ENCODE measurements at places on chromosomes 6 and 20.

GRCh38 chr20:8389381-8390036 is 257.4 kb downstream of the PLCB1 start:
- no peak for DNase-seq

DNA sequence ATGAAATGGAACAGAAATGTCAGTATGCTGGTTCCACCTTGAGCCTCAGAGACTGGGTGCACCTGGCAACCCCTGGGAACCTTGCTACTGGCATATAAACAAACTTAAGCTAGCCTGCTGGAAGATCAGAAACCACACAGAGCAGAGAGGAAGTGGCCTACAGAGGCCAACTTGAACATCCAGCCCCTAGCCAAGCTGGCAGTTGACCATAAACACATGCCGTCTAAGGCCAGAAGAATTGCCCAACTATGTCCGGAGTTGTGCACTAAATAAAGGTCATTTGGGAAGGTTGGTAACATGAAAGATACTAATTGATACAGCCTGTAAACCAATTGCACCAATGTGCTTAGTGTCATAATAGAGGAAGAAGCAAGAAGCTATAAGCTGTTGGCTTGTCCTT is 266.6 kb upstream of the BTBD3 start:
- no peak for DNase-seq

DNA sequence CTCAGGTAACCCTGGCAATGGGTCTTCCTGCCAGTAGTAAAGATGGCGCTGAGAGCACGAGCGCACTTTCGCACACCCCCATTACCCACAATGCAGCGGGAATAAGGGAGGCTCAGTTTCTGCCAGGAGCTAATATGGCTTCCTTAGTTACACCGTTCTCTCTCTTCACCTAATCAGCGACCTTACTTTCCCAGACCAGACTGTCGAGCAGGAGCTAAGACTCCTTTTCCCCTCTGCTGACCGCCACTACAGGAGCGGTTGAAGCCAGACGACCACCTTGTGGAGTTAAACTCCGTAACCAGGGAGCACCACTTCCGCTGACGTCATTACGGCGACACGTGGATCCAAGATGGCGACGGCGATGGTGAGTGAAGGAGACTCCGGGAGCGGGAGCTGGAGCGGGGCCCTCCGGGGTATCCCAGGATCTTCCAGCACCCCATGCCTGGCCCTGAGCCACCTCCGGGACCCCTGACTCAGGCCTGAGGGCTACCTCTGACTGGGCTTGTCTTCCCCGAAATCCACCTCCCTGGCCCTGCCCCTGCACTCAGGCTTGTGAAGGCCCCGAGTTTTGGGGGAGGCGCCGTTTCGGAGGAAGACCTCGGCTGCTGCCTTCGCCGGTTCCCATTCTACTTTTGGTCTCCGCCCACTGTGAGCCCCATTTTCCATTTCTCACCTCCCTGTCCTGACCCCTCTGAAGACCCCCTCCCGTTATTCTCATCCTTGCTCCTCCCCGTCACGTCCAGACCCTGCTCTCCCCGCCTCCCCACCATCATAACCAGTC is at the start of gene TM9SF4:
Gene TM9SF4, plus strand, starts transcription at position 323 of the 781 bp plus-strand sequence. Its CDS starts 27 bp downstream, at position 350.
- peak; percentile 78 for DNase-seq

GRCh38 chr20:13149371-13150105 is 71.5 kb upstream of the ISM1 start:
- no peak for DNase-seq

DNA sequence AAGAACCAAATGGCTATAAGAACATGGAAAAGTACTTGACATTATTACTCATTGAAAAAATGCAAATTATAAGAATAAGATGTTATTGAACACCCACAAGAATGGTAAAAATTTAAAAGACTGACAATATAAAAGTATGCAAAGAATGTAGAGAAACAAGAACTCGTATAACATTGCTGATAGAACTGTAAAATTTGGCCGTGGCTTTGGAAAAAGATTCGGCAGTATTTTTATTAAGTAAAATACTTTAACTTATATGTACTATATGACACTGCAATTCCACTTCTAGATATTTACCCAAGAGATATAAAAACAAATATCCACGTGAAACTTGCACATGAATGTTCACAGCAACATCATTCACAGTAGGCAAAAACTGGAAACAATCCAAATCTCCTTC is 239.2 kb downstream of the TPBG start:
- no peak for DNase-seq

DNA sequence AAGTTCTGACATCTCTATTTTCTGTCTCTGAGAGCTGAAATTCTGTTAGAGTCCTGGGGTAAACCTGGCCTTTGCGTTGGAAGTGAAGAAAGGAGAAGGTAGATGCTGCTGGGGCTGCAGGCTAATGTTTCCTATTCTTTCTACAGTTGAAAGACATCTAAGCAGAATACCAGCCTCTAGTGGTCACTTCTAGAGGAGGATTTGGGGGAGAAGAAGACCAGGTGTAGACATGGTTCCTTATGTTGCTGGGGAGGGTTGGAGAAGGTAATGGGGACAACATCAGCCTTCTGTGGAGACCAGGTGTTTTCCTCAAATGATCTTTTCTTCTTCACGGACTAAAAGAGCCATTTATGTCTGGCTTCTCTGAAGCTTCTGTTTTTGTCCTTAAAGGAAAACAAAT is 62.6 kb downstream of the BTBD3 start:
- no peak for DNase-seq

GRCh38 chr6:154872542-154873114 is 122.5 kb upstream of the TIAM2 start:
- DNase-seq = no peak

DNA sequence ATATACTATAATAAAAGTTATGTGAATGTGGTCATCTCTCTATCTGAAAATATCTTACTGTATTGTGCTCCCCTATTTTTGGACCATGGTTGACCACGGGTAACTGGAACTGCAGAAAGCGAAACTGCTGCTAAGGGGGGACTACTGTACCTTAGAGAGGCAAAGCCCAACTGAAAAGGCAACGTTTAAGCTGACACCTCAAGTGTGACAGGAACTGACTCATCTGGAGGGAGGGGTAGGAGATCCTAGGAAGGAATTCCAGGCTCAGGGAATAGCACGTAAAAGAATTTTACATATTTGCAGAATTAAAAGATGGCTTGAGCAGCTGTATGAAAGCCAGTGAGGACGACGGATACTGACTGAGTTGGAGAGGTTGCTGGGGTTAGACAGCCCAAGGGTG is 34.8 kb downstream of the ELOVL2 start:
- DNase-seq = no peak

GRCh38 chr6:55726144-55726543 is 147.2 kb upstream of the HMGCLL1 start:
- no peak for DNase-seq

- DNase-seq = no peak
Observed at GRCh38 chr6:52201046-52201445, 14.9 kb downstream of the IL17A start.

DNA sequence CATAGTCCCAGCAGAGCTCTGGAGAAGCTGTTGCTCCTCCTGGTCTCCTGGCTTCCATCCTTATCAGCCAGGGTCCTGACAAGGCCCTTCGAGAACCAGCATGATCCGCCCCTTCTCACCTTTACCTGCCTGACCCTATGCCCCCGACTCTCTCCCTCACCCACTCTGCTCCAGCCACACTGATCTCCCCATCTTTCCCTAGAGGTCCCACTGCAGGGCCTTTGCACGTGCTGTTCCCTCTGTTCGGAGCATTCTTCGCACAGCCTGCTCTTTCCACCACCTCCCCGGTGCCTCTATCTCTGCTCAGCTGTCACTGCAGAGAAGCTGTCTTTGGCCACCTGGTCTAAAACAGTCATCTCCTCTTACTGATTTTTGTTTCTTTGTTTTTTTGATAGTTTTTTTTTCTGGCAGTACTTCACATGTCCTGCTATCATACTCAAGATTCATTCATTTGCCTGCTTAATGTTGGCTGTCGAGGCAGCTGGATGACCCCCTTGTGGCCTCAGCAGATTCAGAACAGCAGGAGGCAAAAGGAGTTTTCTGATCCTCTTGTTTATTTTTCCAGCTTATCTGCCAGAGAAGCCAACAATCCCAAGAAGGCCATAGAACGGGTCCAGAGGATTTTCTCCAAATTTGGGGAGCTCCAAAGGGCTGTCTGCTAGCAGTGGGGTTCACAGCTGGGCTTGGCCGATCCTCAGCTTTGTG is 1.6 kb upstream of the PTGIS start:
- DNase-seq = no peak

GRCh38 chr6:12750416-12750815 is 33.8 kb downstream of the PHACTR1 start:
- no peak for DNase-seq

GRCh38 chr6:154030646-154031045 is 8.4 kb upstream of the OPRM1 start:
- DNase-seq = no peak

- peak; percentile 8 for DNase-seq
Observed at GRCh38 chr20:1108437-1108920, 9.9 kb upstream of the PSMF1 start.

DNA sequence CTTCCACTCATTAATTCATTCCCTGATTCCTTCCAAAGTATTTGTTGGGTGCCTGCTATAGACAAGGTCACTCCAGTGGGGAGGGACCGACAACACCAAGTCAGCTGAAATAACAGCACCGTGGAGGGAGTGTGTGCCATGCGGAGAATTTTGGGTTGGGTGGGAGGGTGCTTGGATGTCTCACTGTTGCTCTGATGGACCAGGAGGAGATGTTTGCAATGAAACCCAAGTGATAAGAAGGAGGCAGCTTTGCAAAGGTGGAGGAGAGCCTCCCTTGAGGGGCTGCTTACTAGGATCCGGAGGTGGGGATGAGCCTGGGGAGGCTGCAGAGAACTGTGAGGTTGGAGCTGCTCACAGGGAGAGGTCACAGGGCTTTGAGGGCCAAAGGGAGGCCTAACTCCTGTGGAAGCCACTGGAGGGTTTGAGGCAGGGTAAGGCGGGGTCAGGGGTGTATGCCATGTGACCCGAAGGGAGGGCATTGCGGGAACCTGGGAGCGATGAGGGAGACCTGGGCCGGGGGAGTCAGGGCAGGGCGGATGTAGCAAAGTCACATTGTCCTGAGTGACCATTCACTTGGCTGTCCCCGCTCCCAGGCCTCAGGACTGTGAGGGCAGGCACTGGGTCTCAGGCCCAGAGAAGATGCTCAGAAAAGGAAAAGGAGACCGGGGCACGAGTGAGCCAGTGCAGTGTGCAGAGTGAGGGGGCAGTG is 124.5 kb downstream of the PHACTR3 start:
- no peak for DNase-seq

GRCh38 chr6:112007805-112008204 is 46.1 kb upstream of the CCN6 start:
- no peak for DNase-seq

GRCh38 chr6:136716917-136717715 is 75.2 kb downstream of the MAP3K5 start:
- no peak for DNase-seq

DNA sequence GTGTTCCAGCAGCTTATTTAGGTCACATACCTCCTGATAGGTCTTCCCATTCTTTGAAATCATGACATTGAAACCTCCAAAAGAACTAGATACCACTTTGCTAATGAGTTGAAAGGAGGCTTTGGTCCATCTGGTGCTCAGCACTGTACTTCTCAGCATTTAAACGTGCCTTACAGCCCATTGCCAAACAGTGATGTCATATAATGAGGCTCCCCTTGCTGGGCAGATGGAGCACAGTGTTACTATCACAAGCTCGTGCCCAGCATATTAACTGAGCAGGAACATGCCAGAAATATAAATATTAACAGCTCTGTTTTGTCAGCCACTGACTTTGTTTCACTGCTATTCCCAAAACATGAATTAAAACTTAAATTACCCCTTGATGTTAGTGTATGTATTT is 25.5 kb upstream of the MAPK13 start:
- no peak for DNase-seq

- DNase-seq = no peak
Observed at GRCh38 chr6:90192857-90193256, 103.8 kb downstream of the BACH2 start.

- no peak for DNase-seq
Observed at GRCh38 chr6:119308991-119309657, 40.4 kb downstream of the MAN1A1 start.

DNA sequence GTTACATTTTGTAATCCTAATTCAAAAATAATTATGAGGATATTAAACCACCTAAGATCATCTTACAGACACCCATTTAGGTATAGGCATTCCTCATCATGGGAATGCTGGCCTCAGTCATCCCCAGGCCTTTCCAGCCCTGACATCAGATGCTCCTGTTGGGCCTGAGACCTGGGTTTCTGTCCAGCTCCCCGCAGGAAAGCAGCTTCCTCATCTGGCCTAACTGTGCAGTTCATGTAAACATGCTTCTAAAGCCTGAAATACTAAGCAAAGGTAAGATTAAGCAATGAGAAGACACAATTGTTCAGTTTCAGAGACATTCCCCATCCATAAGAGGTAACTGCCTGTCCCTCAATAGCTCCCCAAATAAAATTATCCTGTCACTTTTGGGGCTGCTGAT is 19.0 kb downstream of the ETV7 start:
- DNase-seq = no peak

DNA sequence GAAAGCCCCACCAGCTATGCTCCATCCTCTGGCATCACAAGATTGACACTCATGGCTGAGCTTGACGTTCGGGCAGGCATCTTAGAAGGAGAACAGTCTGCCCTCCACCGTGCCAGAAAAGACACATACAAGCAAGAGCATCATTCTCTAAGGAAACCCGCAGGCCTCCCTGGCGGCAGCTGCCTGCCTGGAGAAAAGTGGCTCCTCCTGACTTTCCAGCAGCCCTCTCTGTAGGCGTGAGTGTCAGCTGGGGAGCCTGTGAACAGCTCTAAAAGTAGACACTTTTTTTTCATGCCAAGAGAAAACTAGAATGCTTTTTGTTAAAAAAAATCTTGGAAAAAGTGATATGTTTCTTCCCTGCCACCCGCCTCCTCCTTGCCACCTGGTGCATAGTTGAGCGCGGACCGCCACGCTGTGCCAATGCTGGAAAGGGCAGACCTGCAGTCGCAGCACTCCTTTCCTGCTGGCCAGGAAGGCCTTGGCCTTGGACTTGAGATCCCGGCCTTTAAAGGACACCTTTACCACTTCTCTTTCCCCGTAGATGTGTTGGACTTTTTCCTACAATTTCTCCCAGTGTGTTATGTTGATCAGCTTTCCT is 29.7 kb upstream of the INSM1 start:
- no peak for DNase-seq

GRCh38 chr6:3739311-3739897 is 12.1 kb downstream of the PXDC1 start:
- no peak for DNase-seq

DNA sequence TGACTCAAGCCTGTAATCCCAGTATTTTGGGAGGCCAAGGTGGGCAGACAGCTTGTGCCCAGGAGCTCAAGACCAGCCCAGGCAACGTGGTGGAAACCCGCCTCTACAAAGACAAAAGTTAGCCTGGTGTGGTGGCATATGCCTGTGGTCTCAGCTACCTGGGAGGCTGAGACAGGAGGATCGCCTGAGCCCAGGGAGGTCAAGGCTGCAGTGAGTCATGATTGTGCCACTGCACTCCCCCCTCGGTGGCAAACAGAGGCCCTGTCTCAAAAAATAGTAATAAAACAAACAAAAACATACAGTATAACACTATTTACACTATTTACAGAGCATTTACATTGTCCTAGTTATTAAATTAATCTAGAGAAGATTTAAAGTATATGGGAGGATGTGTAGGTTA is 56.0 kb upstream of the PIM1 start:
- DNase-seq = no peak

Measured in T-helper 22 cell (primary cell).